ENCODE measurements at places on chromosomes 1 and 21. TPM values are rescaled to one million over a fixed set of nuclear protein-coding genes. Genes with fewer than 3 reads are reported as not detected.

Gene SIM2
- polyA plus RNA-seq: 0.46 TPM

DNA sequence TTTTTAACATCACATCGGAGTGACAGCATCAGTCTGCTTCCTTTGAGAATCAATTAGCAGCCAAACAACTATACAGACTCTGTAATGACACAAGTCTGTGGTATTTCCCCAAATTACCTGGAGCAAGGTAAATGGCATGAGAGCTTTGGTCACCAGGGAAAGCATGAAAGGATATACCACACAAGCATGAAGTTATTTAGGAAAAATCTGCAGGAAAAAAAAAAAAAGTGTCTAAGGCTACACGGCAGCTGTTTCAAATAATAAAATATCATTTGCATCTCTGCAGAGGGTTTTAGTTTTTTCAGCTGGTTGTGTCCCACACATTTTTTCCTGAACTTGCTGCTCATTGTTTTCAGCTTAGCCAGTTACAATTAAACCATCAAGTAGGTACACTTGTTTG is 234.7 kb downstream of the TTLL7 start:
- DNase-seq: no peak

DNA sequence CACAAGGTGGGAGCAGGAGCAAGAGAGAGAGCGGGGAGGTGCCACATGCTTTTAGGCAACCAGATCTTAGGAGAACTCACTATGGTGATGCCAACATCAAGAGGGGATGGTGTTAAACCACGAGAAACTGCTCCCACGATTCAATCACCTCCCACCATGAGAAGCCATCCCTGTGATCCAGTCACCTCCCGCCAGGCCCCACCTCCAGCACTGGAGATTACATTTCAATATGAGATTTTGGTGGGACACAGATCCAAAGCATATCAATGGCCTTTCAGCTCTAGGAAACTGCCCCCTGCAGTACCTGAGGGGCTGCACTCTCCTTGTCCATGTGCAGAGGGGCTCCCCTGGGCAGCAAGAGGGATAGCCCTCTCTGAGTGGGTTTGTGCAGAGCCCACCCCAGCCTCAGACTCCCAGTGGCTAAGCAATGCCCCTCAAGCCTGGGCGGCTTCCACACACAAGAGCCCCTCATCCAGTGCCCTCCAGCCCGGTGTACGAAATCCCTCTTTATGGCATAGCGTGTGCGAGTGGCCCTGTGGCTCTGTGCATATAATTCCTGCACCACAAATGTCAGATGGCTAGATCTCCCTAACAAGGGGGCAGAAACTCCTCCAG is 15.5 kb upstream of the PRDM16 start:
- no peak for DNase-seq

DNA sequence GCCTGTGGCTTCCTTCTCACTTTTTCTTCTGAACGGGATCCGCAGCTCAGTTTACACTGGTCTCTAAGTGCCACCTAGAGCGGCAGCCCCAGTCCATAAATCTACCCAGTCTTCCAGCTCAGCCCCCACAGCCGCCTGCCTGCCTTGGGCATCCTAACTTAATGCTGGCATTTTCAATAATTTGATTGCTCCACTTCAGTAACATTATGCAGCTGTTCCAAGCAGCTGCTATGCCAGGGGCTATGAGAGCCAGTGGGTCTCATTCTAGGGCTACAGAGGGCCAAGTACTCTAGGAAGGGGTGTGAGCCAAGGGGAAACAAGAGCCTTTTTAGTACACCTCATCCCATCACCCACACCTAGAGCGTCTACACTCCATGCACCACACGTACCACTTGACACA is 48.4 kb upstream of the COA6 start:
- no peak for DNase-seq

DNA sequence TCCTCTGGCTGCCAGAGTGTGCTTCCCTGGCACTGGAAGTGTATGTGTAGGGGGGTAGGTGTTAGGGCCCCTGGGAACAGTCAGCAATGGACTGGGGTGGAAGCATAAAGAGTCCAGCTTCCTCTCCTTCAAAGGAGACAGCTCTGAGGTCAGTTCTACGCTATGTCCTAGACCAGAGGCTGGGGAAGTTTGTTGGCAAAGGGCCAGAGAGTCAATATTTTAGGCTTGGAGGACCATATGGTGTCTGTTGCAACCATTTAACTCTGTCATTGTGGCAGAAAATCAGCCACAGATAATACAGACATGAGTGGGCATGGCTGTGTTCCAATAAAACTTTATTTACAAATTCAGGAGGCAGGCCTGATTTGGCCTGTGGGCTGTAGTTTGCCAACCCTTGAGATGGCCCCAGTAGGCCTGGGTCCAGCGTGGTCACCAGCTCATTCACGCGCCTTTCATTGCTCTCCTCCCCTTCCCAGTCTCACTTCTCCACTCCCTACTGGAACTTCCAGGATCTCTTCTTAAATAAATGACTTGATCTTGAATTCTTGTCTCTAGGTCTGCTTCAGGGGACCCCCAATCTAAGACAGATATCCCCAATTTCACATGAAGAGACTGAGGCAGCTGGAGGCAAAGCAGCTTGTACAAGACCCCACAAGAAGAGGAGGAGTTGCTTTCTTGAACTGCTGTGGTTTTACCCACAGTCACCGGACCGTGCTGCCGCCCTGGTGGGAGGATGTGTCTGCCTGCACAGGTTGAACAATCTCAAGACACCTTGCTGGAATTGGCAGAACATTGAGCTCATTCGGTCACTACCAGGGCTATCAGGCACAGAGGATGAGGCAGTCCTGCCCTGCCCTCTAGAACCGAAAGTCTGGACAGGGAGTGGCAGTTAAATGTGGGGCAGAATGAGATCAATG is 162.4 kb upstream of the POU3F1 start:
- DNase-seq: no peak

GRCh38 chr1:158176399-158176798 is 4.3 kb upstream of the CD1D start:
- DNase-seq: no peak

Gene OR2L5
- polyA plus RNA-seq: not detected

Gene ELAPOR1
- 0.88 TPM for polyA plus RNA-seq

DNA sequence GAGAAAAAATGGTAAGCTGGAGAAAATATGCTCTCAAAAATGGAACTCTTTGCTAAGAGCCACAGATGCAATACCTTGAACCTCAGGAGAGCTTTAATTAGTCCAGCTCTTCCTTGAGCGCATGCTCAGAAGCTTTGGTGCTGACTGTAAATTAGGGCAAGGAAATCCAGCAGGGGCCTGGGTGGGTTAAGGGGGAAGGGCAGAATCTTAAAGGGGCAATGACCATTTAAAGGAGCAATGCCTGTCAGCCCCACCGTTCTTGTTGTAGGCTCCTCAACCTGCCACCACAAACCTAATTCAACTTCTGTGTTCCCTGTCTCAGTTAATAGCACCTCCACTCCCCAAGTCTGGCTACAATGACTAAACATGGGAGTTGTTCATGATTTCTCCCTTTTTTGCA is 6.8 kb upstream of the SLC22A15 start:
- no peak for DNase-seq

DNA sequence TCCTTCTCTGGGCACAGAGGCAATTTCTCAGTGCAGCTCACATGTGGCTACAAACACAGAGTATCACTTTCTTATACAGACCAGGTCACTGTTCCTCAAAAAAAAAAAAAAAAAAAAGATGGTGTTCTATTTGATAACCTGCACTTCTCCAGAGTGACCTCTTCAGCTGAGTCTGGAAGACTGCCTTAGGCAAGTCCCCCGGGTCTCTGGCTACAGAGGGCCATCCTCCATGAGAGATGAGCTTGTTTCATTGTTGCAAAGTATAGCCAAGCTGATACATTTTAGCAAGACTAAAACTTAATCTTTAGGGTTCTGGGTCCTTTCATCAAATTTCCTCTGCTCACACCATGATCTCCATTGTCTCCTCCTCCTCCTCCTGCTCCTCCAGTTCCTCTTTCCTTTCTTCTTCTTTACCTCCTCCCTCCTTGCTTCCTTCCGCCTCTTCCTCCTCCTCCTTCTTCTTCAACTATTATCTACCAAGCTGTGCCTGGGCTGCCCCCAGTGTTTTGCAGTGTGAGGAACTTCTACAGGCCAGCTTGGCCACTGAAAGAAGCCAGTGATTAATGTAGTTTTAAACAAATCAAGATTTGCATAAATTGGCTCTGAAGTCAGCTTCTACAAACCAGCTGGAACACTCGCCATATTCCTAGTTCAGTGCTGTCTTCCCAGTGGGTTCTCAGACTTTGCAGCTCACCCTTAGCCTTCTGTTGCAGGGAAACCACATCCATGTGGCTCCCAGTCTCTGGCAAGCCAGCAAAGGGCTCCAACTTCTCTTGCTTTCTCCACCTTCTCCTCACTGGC is 139.4 kb downstream of the RUNX1 start:
- no peak for DNase-seq

GRCh38 chr1:177045151-177045550 is 119.4 kb downstream of the ASTN1 start:
- DNase-seq: no peak

- DNase-seq: no peak
Measured at GRCh38 chr1:246333855-246334254, 173.2 kb downstream of the SMYD3 start.

GRCh38 chr1:218274511-218274910 is 10.6 kb upstream of the RRP15 start:
- no peak for DNase-seq

DNA sequence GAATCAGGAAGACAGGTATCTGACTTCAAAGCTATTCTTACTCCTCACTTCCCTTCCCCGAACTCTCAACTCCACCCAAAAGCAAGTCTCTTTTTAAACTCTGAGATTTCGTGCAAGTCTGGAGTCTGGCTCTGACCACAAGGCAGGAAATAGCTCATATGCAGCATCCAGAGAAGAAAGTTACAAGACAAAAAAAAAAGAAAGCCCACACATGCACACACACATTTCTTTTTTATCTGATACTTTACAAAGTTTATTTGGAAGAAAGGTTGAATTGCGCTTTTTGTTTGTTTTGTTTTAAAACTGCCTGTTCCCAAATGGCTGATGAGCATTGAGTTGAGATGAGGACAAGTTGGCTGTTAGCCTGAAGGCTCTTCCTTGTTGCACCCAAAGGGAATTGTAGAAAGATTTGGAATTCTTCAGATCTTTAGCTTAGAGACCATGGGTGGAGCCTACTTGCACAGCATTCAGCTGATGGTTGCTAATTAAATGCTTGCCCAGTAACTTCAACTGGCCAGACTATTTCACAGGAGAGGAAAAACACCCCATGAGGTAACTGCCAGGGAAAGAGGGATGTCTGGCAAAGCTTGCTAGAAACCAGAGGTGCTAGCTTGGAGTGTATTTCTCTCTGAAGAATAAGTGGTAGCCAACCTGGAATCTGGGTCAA is 490.3 kb downstream of the TTLL7 start:
- DNase-seq: no peak

DNA sequence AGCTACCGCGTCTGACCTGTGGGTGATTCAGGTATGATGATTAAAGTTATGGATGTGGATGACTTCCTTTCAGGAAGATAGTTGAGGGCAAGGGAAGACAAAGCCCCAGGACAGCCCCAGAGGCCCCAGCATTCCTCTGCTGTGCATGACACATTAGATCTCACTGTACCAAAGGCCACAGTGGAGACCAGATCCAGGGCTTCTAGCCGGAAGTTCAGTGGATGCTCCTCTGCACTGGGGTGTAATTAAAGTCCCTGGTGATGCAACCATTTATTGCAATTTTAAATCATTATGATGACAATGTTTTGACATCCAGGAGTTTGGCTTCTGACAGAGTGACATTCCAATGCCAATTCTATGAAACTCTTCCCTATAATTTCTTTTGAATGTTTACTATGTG is 5.0 kb downstream of the C4BPA start:
- DNase-seq: no peak

Gene OR2L8
- not detected for polyA plus RNA-seq

Gene ACKR1
- not detected for polyA plus RNA-seq

DNA sequence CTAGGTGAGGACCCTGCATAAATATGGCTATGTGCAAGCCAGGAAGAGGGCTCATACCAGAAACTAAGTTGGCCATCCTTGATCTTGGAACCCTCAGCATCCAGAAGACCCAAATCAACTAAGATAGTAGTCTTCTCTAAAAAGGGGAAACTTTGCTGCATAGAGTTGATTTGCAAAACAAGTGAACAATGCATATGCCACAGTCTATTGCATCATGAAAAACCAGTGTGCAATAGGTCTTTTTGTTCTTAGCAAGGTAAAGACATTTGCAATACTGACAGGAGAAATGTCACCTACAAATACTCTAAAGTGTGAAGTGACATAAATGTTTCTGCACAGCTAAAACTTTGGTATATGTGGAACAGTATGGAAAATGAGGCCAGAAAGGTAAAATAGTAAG is 2.0 kb upstream of the IFI16 start:
- no peak for DNase-seq

GRCh38 chr1:147852706-147853225 is 49.8 kb upstream of the GJA8 start:
- DNase-seq: no peak
